ENCODE measurements at places on chromosomes 5 and 9.

DNA sequence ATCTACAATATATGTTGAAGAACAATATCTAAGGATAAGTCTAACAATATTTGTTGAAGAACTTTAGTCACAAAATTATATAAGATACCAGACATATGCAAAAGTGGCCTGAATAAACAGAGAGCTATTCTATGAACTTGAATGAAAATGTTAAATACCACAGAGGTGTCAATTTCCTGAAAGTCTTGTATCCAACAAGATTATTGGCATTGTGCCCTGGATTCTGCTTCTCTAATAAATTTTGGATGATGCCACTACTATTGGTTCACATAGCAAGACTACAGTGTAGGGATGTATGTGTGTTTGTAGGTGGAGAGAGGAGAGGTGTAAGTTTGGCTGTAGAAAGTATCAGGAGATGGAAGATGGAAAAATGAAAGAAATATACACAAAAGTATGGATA is 731.8 kb upstream of the RGMB start:
- no peak for DNase-seq

DNA sequence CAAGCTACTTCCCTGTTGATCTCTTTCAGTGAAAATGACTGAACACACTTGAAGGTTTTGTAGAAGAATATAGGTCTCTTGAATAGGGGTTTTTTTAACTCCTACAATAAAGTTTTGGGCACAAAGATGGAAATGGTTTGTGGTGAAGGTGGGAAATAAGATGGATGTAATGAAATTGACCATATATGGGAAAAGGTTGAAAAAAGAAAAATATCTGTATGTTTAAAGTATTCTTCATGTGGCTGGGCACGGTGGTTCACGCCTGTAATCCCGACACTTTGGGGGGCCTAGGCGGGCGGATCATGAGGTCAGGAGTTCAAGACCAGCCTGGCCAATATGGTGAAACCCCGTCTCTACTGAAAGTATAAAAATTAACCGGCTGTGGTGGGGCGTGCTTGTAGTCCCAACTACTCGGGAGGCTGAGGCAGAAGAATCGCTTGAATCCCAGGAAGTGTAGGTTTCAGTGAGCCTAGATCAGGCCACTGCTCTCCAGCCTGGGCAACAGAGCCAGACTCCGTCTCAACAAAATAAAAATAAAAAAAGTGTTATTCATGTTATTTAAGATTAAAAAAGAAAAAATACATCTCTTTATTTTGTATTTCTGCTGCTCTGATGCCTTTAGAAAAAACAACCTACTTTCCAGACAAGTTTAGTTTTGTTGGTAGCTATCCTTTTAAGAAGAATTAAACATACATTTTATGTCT is 2.2 kb downstream of the RBM27 start:
- no peak for DNase-seq

- peak; percentile 52 for DNase-seq
Observed at GRCh38 chr5:159971038-159971437, 37.9 kb upstream of the TTC1 start.

- peak; percentile 60 for DNase-seq
Observed at GRCh38 chr9:136122425-136123383, 4.0 kb upstream of the TMEM250 start.

DNA sequence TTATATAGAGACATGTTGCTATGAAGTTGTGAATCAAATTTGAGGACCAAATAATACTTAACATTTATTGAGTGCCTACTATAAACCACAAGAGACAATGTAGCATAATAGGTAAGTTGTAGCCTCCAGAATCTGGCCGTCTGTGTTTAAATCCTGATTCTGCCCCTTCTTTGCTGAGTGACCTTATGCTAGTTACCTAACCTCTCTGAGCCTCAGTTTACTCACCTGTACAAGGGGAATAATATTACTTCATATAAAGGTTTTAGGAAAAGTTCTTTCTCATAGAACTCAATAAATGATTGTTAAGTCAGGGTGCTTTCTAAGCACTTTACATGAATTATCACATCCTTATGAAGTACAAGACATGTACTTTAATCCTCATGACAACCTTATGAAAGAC is 120.6 kb downstream of the NDUFS4 start:
- DNase-seq, result no peak

DNA sequence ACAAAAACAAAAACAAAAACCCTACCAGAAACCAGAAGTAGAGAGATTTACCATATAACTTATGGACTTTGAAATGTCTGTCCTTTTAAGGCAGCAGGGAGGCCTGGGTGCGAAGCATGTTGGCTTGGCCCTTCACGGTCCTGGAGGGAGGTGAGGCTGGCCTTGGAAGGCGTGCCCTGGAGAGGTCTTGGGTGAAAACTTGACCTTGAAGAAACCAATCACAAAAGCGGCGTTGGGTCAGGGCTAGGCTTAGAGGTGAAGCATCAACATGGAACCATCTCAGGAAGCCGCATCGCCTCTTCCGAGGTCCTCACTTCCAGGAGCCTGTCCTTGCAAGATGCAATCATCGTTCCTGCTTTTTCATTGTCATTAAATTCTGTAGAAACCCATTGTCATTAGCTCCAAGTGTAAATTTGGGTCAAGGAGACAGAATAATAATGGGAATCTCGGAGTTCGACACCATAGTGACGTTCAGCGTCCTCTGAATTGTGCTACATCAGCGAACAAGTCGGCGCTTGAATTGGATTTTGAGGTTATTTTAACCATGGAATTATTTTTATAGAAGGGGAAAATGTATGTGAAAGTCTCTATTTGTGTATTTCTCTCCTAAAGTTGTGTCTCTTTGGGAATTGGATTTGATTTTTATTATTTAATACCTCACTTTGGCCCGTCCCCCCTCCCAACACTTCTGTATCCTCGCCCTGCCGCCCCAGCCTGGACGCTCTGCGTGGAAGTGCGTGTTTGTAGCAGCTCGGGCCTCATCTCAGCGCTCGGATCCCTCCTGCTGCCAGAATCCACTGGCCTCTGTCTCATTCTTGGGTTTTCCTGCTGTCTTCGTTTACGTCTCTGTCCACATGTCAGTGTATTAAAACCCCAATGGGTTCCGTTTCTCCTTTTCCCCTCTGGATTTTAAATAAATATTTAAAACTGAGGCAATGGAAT is 11.1 kb upstream of the ORM1 start:
- DNase-seq, result no peak

DNA sequence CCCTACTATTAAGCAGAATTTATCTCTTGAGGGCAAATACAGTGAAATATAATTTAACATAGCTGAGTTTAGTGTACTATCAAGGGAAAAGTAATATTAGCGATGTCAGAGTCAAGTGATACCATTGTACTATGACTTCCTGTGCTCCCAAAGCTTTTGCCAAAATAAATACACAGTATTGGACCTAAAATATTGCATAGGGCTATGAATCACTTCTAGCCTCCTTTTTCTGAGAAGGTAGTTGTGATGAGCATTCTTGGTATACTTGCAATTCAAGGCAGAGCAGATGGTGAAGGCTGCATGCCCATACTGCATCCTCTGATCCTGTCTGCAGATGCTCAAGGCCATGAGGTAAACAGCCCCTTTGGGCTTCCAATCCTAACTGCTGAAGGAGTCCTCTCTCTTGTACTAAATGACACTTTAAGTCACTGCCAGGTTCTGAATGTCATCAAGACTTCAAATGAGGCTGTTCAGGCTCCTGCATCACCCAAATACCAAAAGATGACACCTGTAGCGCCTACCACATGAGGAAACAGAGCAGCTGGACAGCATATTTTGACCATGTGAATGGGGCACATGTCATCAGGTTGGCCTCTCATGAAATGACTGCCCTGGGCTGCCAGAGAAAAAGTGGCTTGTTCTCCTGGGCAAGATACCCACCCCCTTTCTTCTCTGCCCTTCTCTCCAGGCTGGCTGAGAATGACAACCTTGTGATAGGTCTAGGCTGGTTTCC is 29.7 kb upstream of the PPP2CA start:
- DNase-seq, result peak; percentile 22

DNA sequence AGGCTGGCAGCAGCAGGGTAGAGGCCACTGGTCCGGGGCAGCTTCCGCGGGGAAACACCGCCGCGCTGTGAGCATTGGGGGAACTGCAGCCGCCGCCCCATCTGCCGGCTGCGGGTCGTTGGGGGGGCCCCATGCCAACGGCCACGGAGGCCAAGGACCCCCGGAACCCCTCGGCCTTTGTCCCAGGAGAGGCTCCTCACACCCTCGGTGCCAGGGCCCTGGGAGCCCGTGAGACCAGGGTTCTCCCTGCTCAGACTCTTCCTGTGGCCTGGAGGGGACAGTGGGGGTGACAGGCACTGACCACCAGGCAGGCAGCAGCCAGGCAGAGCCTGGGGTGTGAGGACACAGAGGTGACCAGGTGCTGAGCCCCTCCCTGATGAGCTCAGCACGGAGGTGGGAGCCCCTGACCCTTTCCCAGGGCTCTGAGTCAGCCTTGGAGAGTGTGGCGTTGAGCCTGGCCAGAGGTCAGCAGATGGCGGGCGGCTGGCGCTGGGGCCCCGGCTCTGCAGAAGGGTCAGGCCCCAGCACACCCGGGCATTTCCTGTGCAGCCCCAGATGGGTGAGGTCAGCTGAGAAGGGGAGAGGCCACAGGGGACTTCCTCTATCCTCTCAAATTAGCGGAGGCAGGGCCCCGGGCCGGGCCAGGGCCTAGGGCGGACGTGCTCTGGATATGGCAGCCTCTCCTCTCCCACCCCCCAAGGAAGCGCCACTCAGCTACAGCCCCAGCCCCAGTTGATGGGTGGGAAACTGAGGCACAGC is 17.9 kb upstream of the EGFL7 start:
- DNase-seq, result peak; percentile 72

GRCh38 chr5:169610606-169611005 is 26.5 kb upstream of the DOCK2 start:
- DNase-seq, result peak; percentile 34

DNA sequence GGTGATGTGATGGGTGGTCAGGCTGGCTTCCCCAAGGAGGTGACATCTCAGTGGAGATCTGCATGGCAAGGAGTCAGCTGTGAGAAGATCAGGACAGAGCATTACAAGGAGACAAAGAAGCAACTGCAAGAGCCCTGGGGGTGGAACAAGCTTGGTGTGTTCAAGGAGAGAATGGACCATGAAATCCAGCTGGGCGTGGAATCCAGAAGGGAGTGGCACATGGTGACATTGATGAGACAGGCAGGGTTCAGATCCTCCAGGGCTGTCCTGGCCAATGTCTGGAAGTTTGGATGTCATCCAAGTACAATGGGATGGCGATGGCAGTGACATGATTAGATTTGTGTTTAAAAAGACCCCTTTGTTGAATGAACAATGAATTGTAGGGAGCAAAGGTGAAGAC is 175.6 kb downstream of the MACROH2A1 start:
- DNase-seq, result no peak

- no peak for DNase-seq
Observed at GRCh38 chr5:177412603-177413233, 3.4 kb upstream of the F12 start.

DNA sequence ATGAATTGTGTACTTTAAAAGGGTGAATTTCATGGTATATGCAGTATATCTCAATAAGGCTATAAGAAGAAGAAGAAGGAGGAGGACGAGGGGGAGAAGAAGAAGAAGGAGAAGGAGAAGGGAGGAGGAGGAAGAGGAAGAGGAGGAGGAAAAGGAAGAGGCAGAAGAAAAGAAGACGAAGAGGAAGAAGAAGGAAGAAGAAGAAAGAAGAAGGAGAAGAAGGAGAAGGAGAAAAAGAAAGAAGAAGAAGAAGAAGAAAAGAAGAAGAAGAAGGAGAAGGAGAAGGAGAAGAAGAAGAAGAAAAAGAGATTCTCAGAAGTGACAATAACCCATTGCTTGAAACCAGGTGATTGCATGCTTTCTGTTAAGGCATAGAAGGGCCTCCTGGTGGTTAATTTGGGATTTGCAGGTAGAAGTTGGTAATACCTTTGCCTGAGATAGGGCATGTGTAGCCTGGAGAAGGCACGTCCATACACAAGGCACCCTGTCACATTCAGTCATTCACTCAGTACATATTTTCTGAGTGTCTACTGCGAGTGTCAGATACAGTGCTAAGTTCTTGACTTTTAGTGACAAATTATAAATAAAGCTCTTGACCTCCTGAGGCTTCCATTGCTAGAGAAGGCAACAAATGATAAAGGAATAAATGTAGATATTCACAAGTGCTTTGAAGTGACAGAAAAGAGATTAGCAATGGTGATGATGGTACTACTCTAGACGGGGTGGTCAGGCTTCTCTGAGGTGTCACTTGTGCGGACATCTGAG is 231.3 kb downstream of the NPR3 start:
- peak; percentile 48 for DNase-seq

GRCh38 chr5:109319351-109319750 is 90.4 kb downstream of the PJA2 start:
- DNase-seq, result no peak

- no peak for DNase-seq
Observed at GRCh38 chr5:60763061-60763460, 63.1 kb upstream of the DEPDC1B start.

GRCh38 chr9:6214434-6214833 is 1.2 kb upstream of the IL33 start:
- peak; percentile 25 for DNase-seq

GRCh38 chr9:20117986-20118385 is 329.1 kb upstream of the SLC24A2 start:
- DNase-seq, result no peak

DNA sequence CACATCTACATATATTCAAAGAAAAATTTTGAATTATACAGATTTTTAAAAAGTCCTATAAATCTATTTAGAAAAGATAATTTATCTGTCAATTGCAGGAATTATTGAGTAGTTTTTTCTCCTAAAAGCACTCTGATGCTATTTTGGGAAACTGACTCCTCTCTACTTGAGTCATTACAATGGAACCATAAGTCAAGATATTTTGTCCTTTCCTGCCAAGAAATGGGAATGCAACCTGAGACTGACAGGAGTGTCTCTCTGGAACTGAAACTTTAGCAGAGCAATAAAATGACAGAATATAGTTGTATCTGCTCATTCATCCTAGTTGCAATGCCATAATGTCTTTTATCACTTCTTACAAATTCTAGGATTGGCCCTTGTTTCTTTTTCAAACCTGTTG is 48.6 kb downstream of the CARTPT start:
- no peak for DNase-seq

GRCh38 chr9:34591248-34591916 is 1.9 kb upstream of the CNTFR start:
- DNase-seq, result peak; percentile 76

DNA sequence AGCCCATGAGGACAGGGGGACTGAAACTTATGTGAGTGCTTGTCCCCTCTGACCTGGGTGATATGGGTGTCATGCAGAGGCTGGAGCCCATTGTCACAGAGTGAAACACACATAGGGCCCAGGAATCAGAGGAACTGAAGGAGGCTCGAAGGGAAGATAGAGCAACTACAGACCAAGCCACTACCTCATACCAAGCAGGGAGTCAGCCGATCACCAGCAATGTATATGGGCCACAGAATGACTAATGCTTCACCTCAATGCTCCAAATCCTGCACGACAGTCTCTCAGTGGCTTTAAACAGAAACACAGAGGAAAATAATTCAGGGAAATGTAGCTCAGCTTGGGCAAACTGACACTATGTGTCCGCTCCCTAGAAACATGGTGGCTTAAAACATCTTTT is 8.9 kb upstream of the FBXW11 start:
- no peak for DNase-seq

- peak; percentile 86 for DNase-seq
Observed at GRCh38 chr9:36572515-36573418, at the start of gene MELK. MELK (plus strand) TSS chr9:36572895; CDS start chr9:36581682, 8,787 bp downstream.

All from kidney tubule cell (primary cell).